PC-9 (cell line): ENCODE measurements at places on chromosomes 1 and 21.

- DNase-seq: no peak
These were observed 19.6 kb upstream of the PIK3R3 start for GRCh38 chr1:46152016-46152415.

GRCh38 chr1:70767377-70767776, 280.2 kb downstream of the PTGER3 start:
- no peak for DNase-seq

DNA sequence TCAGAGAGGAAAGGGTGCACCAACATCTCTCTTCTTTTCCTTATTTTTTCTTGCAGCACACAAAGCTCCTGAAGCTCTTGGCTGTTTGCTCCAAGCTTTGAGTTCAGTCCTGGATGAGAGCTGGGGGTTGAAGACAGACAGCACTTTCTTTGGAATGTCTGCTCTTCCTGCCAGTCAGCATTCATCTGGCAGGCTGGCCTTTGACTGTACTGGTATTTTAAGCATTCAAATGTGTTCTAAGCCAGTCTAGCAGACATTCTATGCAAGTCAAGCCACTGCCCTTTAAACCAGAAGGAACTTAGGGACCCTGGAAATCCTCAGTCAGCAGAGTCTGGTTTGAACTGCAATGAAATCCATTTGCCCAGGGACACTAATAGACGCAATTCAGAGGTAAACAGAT, 45.0 kb downstream of the XCL1 start:
- DNase-seq: no peak

DNA sequence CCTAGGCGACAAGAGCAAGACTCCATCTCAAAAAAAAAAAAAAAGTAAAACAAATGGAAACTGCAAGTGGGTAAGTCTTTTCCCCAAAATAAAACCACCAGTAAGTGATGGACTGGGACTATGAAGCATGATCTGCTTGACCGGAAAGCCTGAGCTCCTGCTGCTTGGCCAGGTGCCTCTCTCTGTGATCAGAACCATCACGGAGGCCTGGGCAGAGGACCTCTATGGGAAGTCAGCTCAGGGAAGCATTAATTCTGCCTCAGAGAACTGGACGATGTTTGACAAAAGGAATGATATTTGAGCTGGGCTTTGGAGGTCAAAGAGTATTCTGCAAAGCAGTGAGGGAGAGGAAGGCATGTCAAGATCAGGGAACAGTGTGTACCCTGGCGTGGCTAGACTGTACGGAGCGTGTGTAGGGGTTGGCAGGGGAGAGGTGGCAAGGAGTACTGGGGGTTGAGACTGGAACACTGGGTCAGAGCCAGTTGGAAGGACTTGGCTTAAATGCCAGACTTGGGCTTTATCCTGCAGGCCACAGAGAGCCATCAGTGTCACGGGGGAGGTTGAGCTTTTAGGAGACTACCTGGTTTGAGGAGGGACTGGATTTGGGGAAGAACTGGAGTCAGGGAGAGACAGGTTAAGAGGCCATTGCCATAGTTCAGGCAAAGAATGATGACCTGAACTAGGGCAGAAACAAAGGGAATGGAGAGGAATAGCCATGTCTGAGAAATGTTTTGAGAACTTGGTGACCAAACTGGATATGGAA, 16.4 kb downstream of the ATP1A2 start:
- no peak for DNase-seq

DNA sequence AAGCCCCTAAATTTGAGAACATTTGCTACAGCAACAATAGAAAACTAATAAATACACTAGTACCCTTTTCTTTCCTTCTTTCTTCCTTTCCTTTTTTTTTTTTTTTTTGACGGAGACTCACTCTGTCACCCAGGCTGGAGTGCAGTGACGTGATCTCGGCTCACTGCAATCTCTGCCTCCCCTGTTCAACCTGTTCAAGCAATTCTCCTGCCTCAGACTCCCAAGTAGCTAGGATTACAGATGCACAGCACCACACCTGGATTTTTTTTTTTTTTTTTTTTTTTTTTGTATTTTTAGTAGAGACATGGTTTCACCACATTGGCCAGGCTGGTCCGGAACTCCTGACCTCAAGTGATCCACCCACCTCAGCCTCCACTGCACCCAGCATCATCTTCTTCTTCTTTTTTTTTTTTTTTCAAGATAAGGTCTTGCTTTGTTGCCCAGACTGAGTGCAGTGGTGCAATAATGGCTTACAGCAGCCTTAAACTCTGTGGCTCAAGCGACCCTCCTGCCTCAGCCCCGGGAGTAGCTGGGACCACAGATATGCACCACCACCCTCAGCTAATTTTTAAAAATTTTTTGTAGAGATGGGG, 19.6 kb upstream of the CBR3 start:
- no peak for DNase-seq

GRCh38 chr1:15454256-15454655, 2.3 kb upstream of the CELA2A start:
- peak; percentile 36 for DNase-seq
